ENCODE measurements at places on chromosomes 2 and 18. TPM values are rescaled to one million over a fixed set of nuclear protein-coding genes. Genes with fewer than 3 reads are reported as not detected.

GRCh38 chr2:181646415-181646987, 10.4 kb downstream of the CERKL start:
- no peak for DNase-seq
- no peak overlapping the region for H3K27ac ChIP-seq
- H3K36me3 ChIP-seq: no peaks in the 10 kb centered on the region
- no peaks in the 10 kb centered on the region for H3K27me3 ChIP-seq

GRCh38 chr2:154699575-154699930, 1.1 kb downstream of the KCNJ3 start:
- H3K27me3 ChIP-seq: peaks cover 28% of the 10 kb centered on the region
- H3K4me1 ChIP-seq: peaks cover 4% of the 10 kb centered on the region
- no peak overlapping the region for H3K27ac ChIP-seq

DNA sequence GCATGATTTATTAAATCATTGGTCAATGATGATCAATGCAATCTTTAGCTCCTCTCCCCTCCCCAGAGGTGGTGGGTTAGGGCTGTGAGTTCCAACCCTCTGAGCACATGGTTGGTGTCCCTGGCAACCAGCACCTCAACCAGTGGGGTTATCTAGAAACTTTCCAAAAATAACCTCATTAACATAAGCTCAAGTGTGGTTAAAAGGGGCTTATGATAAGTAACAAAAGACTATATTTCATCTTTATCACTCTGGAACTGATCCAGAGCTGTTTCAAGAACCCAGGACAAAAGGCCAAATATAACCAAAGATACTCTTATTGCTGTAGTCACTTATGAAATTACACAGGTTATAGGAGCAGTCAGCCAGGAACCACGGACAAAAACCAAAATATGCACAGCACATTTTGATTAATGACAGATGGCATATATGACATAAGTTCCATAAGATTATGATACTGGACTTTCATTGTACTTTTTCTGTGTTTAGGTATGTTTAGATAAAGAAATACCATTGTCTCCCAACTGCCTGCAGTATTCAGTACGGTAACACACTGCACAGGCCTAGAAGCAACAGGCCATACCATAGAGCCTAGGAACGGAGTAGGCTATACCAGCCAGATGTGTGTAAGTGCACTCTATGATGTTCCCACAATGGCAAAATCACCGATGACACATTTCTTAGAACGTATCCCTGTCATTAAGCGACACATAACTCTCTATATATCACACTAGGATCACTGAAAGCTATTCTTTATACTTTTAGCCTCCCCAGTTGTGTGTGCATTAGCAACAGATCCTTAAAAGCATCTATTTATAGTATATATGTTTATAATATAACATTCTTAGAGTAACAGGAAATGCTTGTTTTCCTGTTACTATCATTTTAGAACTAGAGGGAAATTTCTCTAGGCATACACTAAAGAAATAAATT, 31.9 kb downstream of the KIDINS220 start:
- no peak overlapping the region for H3K27ac ChIP-seq
- H3K4me1 ChIP-seq: peaks cover 16% of the 10 kb centered on the region
- DNase-seq: peak; percentile 12
- peaks cover 26% of the 10 kb centered on the region for H3K36me3 ChIP-seq

GRCh38 chr18:47730795-47731194, 199.7 kb downstream of the SMAD2 start:
- H3K36me3 ChIP-seq: no peaks in the 10 kb centered on the region
- H3K27ac ChIP-seq: no peak overlapping the region
- H3K4me3 ChIP-seq: no peak overlapping the region
- H3K4me1 ChIP-seq: peaks cover 7% of the 10 kb centered on the region
- no peak for DNase-seq

- H3K4me1 ChIP-seq: no peaks in the 10 kb centered on the region
- no peaks in the 10 kb centered on the region for H3K27me3 ChIP-seq
Measured at GRCh38 chr2:40169856-40170255, 282.0 kb downstream of the SLC8A1 start.

Gene OSR1
- 0.31 TPM for total RNA-seq

Gene STK17B
- 42.6 TPM for total RNA-seq

Data from astrocyte (in vitro differentiated cells and primary cell).